ENCODE measurements at places on chromosomes 11 and 22.

DNA sequence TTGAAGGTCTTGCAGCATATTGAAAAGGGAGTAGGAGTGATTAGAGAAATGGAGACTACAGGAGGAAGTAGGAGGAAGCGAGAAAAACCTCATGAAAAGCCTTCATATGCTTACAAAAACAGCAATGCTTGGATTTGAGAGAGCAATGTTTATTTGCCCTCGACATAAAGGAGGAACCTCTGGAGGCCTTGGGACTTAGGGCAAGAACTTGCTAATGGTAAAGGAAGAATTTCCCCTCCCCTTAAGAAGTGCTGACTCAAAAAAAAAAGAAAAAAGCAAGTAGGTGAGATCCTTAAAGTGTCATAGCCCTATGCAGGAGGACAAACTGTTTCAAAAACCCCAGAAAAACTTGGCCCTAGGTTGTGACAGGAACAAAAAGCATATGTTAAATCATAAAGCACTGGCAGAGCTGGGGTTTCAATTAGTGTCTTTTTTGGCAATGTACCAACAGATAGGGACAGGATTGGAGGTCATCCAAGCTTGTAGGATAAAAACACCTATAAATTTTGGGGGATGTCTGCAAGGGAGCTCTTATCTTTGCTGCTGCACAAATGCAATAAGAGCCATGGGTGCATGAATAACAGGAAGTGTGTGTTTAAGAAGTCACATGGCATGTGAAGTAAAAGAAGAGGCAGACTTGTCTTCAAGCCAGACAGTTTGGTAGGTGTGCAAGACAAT is 4.9 kb downstream of the GLYAT start:
- DNase-seq, result peak; percentile 6

DNA sequence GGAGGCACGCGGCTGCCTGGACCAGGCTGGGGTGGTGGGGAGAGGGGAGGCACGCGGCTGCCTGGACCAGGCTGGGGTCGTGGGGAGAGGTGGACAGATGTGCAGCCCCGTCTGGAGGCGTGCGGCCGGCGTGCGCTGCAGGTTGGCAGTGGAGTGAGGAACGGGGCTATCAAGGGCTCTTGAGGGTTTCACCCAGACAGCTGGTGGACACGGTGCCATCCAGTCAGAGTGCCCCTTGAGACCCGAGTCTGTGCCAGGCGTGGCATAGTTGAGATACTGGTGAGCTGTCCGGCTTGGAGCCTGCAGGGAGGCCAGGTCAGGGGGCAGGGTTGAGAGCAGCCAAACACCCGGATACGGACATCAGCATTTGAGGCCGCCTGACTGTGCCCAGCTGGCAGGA is 1.5 kb upstream of the GRAMD4 start:
- no peak for DNase-seq

- no peak for DNase-seq
Observed at GRCh38 chr11:47186700-47187695, 764 bp upstream of the PACSIN3 start.

GRCh38 chr11:45385844-45386243 is 99.7 kb upstream of the SYT13 start:
- DNase-seq, result no peak

GRCh38 chr11:70034740-70035365 is 43.3 kb upstream of the ANO1 start:
- DNase-seq, result no peak

- no peak for DNase-seq
Observed at GRCh38 chr11:13321431-13321830, 43.8 kb downstream of the BMAL1 start.

DNA sequence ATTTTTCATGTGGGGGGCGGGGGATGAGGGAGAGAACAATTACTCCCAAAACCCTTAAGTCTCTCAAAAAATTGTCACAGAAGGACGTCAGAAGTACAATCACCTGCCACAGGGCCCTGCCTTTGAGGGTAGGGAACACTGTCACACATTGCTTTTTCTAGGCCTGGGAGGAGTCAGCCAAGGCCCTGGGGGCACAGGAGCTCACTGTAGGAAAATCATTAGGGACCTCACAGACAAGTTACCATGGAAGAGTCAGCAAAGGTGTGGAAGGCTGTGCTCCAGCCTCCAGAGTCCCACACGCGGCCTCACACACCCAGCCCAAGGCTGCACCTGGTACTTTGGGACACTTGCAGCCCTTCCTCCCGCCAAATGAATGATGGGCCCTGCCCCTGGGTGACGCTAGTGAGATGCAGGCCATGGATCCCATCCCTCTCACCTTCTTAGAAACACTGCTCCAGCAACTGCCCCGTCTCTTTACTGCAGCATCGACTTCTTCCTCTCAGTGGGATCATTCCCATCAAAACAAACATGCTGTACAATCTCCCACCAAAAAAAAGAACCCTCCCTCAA is 3.3 kb downstream of the PLEKHA7 start:
- no peak for DNase-seq

GRCh38 chr22:37019309-37020191 is at the start of the genes MPST and TST:
Gene MPST, plus strand, starts transcription at chr22:37019742. Its CDS starts 95 bp downstream, at chr22:37019837.
Gene TST, minus strand, starts transcription at chr22:37019447. Its CDS starts 715 bp downstream, at chr22:37018732.
- peak; percentile 37 for DNase-seq

GRCh38 chr11:84264066-84264465 is 977.9 kb upstream of the CCDC90B start:
- no peak for DNase-seq

GRCh38 chr11:13118650-13119049 is 109.5 kb downstream of the RASSF10 start:
- DNase-seq, result no peak

DNA sequence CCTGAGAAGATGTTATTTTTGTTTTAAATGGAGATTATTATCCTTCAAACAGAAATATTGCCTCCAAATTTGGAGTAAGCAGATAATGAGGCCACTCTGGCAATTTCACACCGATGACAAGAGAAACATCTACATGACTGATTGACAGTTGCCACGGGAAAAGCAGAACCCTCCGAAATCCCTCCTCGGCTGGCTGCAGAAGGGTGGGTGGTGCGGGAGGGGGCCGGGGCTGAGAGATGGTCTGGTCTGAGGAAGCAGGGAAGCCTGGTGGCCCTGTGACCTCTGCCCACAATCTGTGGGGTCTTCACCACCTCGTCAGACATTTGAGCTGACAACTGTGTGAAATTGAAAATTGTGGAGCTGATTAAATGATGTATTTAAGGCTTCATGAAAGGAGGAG is 503.2 kb downstream of the MN1 start:
- no peak for DNase-seq

- no peak for DNase-seq
Observed at GRCh38 chr22:43292630-43293018, 50.5 kb downstream of the SCUBE1 start.

DNA sequence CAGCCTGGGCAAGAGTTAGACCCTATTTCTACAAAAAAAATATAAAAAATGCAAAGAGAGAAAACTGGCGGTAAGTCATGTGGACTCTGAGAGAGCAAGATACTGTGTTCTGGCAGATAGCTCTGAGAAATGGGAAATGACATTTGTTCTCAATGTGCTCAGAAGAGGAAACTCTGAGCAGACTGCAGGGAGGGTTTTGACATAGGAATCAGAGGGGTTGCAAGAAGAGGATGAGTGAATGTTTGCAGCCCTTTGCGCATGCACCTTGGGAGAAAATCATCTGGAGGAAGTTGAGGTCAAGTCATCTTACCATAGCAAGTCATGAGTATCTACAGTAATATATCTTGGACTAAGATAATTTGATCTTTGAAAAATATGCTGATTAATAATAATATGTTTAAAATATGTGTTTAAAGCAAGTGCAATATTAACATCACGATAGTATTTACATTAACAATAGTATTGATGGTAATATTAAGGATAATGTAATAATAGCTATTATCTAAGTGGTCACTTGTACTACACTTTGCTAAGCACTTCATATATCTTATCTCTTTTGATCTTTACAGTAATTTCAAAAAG is 2.6 kb downstream of the ACER3 start:
- no peak for DNase-seq

DNA sequence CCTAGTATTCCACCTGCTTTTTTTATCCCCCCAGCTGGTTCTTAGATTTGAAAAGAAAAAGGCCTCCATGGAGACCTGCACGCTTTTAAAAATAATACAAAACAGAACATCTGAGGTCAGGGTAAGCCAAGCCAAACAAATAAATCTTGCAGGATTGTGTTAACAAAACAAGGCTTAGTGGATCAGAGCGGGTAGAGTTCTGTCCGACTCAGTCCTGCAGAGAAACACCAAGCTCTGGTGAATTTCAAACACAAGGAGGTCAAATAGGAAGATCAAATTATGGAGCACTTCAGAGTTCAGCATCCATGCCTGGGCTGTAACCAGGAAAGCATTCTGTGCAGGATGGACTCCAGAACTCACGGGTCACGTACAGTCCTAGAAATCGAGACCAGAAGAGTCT is 86.9 kb downstream of the SYN3 start:
- DNase-seq, result no peak

GRCh38 chr11:128496692-128497060 is 90.7 kb downstream of the ETS1 start:
- no peak for DNase-seq

GRCh38 chr11:45670386-45671135 is 5.1 kb upstream of the CHST1 start:
- no peak for DNase-seq

DNA sequence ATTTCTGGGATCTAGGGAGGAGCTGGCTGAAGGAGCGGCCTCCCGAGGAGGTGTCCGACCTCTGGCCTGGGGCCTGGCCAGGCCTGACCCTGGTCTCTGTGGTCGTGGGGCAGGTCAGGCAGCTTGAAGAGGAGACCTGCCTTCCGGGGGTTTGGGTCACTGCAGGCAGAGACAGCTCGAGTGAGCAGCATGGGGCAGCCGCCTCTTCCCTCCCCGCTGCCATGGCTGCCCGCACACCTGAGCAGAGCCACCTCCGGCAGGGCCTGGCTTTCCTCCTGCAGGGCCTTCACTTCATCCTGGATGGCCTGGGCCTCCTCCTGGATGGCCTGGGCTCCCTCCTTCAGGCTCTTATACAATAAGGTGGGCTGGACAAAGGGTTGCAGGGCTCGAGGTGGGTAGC is 8.0 kb upstream of the NAALADL1 start:
- DNase-seq, result no peak

DNA sequence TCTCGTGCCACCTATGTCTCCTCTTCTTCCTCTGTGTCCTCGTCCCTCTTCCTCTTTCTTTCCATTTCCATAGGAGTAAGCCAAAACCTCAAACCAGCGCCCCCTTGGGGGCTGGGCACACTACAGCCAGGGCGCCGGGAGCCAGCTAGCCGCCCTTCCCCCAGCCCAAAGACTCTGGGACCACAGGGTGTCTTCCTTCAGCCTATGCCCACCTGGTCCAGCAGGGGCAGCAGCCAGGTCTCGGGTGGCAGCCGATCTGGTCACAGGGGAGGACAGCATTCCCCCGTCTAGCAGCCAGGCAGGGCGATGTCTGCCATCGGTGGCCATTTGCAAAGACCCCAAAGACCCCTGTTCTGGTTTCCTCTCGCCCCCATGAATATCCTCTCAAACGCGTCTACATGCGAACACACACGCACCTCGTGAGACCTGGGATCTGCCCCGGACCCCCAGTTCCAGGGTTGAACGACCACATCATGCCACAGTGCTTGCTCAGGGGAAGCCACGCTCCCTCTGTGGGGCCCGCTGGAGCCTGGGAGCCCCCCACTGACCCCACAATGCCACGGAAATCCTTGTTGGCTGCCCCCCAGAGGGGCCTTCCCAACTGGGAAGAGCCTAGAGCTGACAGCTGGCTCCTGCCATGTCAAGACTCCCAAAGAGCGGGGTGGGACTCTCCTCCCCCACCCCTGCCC is 546.0 kb upstream of the CCDC179 start:
- peak; percentile 6 for DNase-seq

- no peak for DNase-seq
Observed at GRCh38 chr11:11312738-11313137, 40.3 kb downstream of the CSNK2A3 start.

DNA sequence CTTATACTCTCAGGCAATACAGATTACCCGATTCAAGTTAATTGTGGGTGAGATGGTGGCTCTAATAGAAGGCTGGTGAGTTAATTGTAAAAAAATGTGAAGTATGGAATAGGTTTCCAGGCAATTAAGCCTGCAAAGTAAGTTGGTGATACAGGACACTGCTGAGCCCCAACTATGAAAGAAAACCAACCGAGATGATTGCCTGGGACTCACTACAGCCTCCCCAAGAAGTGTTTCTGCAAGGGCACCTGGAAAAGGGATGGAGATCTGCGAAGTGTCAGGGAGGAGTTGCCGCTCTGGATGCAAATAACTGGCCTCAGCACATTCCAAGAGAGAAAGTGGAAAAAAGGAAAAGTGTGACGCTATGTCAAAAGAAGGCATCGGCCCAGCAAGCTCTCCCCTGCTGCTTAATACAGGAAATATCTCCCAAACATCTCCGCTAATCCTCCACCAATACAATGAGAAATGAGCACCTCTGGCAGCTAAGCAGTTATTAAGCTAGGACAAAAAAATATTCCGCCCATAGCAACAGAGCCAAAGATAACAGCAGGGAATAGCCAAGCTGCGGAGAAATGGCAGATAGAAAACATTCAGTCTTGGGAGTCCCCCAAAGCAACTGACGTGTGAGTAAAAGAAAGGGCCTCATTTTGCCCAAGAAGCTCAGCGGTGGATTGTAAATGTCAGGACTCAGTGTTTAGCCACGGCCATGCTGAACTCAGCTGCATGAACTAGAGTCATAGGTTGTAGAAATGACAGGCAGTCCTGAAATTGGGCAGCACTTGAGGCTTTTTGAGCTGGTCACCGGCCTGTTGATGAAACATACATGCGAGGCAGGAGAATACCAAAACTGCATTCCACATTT is 133.7 kb downstream of the SNX19 start:
- DNase-seq, result peak; percentile 36

GRCh38 chr11:2272946-2273280 is 2.5 kb upstream of the ASCL2 start:
- DNase-seq, result no peak

DNA sequence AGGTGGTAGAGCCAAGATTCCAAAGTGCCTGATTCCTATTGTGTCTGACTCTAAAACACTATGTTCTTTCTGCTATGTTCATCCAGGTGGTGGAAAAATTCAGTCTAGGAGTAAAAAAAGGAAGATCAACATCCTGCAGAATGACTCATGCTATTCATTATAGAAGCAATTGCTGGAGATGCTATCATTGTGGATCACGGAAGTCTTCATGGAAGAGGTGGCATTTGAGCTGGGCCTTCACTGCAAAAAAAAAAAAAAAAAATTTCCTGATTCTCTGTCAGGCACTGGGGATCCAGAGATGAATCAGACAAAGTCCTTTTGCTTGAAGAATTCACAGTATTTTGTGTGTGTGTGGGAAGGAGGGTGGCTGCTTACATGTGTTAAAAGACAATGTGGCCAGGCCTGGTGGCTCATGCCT is 1.4 kb upstream of the UVRAG start:
- peak; percentile 95 for DNase-seq

DNA sequence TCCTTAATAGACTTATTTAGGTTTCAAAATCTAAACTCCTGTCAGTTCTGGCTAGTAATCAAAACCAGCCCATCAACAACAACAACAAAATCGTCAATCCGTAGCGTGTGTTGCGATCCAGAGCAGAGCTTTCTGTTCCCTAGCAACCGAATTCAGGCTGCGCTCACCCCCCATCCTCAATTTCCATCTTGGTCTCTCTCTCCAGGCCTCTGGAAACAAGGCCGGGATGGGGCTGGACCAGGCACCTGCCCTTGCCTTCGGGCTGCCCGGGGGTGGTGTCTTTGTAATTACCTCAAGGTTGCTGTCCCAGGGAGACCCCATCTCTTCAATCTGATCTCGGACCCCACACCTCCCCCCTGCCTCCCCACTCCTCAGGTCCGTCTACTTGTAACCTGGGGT is 1341.5 kb downstream of the BRD1 start:
- no peak for DNase-seq
